ENCODE measurements at places on chromosomes 3 and 15. TPM values are rescaled to one million over a fixed set of nuclear protein-coding genes. Genes with fewer than 3 reads are reported as not detected.

- no peak for DNase-seq
Observed at GRCh38 chr15:86555939-86556338, 476.3 kb downstream of the AGBL1 start.

GRCh38 chr3:77513542-77513941, 473.6 kb downstream of the ROBO2 start:
- no peak for DNase-seq

- no peak for DNase-seq
Observed at GRCh38 chr3:13282986-13283876, 136.9 kb downstream of the NUP210 start.

GRCh38 chr3:36909181-36909580, 35.7 kb downstream of the TRANK1 start:
- DNase-seq = no peak

DNA sequence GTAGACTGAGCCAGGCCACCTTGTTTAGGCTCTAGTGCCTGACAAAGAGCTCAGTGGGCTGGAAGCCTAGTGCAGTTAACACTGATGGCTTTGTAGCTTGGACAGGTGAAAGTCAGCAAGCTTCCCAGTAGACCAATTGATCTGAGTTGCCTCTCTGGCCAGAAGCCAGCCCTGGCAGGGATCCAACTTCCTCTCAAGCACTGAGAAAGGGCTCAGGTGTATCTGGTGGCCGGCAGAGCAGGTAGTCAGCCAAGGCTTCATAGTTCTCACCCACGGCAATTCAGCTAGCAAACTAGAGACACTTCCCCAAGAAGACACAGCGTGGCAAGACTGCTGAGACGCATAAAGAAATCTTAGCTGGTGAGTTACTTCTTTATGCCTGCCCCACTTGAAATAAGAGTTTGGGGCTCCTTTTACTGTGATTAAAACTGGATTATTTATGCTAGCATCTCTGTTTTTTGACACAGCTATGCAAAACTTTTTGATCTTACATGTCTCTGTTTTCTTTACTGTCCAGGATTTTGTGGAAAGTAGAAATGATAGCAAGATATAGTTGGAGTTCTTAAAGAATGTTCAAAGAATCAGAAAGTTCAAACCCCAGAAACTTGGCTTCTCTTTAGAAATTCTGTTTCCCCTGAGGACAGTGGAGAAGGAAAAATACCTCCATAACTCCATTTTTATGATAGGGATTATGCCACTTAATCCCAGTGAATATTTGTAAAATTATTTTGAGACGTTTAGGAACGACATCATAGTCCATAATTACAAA, 8.4 kb upstream of the CA12 start:
- DNase-seq = no peak

DNA sequence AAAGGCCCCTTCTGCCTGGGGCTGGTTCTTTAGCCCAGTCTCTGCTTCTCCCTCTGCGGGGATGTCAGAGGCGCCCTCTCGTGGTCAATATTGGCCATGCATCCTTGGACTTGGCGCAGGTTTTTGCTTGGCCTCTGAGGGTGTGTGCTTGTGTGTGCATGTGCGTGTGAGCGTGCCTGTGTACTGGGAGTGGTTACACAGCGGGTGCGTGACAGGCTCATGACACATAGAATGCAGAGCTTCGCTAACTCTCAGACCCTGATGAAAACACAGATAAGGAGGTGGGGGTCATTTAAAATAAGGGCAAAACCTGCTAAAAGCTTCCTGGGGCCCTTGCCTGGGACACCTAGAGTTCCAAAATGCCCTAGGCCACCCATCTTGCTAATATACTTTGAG, 160.9 kb downstream of the SMAD6 start:
- peak; percentile 80 for DNase-seq

GRCh38 chr15:46815765-46816164, 901.5 kb upstream of the SEMA6D start:
- DNase-seq = peak; percentile 18

DNA sequence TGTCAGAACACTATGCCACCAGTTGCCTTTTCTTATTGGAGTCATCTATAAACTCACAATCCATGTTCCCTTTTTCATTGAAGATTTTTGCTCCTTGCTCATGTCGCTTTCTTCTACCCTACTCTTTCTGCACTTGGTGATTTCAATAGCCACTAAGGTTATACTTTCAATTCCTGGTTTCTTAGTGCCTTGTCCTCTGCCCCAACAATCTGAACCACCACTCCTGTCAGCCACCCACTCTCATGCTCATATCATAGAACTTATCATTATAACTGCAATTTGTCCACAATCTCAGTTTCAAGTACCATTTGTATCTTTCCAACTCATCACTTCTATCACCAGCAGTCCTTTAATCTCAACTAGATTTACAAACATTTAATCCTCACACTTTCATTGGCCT, 10.0 kb upstream of the GRAMD1C start:
- no peak for DNase-seq

DNA sequence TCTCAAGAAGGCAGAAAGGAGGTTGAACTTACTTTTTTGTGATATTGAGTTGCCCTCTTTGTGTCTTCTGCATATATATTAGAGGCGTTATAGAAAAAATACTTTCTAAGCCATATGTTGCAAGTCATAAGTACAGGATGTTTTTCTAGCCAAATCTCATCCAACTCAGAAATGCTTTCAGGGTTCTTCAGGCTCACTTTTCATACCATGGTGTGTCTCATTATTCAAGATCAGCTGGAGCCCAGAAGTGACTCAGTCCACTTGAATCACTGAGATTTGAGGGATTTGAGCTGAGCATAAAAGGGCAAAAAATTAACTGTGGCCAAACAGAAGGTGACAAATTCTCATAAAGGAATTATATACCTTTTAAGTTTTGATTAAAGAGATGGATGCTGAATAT, 157.3 kb downstream of the WNT5A start:
- no peak for DNase-seq

DNA sequence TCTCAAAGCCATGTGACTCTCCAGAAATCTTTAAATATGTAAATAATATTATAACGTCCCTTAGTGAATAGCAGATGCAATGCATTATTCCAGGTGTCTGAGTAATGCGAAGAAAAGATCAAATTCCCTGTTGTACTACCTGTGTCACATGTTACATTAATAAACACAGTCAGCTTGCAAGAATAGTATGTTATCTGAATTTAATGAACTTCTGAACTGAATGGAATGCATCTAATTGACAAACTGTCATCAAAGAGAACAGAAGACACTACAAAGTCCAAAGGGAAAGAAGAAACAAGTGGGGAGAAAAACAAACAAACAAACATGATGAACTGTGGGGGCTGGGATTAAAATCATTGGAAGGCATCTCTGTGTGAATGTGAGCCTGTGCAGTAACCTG, 508.8 kb downstream of the LPP start:
- no peak for DNase-seq

GRCh38 chr15:41860049-41860828, 21.6 kb downstream of the PLA2G4B start:
- DNase-seq = no peak

- DNase-seq = no peak
Observed at GRCh38 chr3:160009525-160009924, 20.9 kb downstream of the IL12A start.

GRCh38 chr3:54793171-54793570, 134.7 kb downstream of the LRTM1 start:
- DNase-seq = no peak

DNA sequence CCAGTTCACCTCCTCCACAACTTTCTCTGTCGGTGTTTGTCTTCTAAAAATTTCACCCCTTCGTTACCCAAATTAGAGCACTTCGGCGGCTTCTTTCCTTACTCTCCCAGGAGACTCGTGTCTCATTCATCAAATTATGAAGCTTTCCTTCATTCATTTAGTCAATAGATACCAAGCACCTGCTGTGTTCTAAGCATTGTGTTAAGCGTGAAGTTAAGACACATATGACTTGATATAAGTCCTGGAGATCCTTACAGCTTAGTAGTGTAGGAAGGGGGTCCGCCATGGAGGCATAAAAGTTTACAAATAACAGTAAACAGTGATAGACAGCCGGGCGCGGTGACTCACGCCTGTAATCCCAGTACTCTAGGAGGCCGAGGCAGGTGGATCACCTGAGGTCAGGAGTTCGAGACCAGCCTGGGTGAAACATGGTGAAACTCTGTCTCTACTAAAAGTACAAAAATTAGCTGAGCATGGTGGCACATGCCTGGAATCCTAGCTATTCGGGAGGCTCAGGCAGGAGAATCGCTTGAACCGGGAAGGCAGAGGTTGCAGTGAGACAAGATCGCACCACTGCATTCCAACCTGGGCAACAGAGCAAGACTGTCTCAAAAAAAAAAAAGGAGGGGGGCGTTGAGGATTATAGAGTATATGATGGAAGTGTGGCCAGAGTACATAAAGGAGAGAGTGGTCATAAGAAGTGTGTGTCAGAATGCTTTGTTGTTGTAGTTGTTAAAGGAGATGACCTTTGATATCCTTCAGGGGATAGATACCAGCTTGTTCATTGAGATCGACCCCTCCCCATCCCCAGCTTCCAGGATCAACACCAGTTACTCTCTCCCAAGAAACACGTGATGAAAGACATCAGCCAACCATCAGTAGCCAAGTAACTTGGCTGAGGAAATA, 744 bp upstream of the CCDC32 start:
- no peak for DNase-seq

DNA sequence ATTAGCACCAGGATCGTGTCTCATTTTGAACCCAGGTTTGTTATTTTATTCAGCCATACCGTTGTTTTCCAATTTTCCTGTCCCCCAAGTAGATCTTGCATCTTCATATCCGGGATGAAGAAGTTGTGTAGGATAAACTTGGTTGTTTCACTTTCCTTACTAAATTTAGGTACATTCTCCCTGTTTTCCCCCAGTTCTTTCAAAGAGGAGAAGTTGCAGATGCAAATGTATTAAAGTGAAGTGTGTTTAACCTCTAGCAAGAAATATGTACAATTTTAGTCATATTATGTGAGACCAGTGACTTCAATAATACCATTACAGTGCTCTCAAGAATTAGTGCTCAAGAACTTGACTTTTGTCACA, 1.3 kb downstream of the ATXN7 start:
- no peak for DNase-seq

DNA sequence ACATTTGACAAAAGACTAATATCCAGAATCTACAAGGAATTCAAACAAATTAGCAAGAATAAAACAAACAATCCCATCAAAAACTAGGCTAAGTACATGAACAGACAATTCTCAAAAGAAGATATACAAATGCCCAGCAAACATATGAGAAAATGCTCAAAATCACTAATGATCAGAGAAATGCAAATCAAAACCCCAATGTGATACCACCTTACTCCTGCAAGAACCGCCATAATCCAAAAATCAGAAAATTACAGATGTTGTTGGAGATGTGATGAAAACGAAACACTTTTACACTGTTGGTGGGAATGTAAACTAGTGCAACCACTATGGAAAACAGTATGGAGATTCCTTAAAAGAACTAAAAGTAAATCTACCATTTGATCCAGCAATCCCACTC, 79.4 kb downstream of the SNTN start:
- no peak for DNase-seq

DNA sequence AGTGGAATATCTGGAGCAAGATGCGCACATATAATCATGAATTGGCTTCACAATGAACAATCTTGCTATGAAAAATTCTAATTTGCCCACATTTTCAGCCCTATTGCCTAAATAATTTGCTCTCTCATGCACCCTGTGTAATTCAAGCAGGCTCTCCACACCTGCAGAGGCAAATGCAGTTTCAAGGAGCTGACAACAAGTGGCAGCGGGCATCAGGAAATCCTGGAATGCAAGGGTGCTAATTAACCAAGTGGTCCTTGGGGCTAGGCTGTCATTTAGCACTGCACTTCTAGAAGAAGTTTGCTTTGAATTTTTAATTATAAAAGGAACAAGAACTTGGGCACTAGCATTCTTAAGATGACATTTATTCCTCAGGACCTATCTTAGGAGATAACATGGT, 56.3 kb upstream of the ICE2 start:
- no peak for DNase-seq

GRCh38 chr3:13451301-13451673, 28.8 kb upstream of the HDAC11 start:
- peak; percentile 56 for DNase-seq

- no peak for DNase-seq
Observed at GRCh38 chr15:39365873-39366272, 215.0 kb upstream of the THBS1 start.

GRCh38 chr3:188819939-188820338, 351.8 kb upstream of the TPRG1 start:
- DNase-seq = no peak

GRCh38 chr3:112786002-112786590, 60.6 kb downstream of the CD200R1L start:
- no peak for DNase-seq

- DNase-seq = no peak
Observed at GRCh38 chr3:129525341-129525968, 3.0 kb upstream of the RHO start.

GRCh38 chr3:38588995-38589937, 60.2 kb downstream of the SCN5A start:
- no peak for DNase-seq

DNA sequence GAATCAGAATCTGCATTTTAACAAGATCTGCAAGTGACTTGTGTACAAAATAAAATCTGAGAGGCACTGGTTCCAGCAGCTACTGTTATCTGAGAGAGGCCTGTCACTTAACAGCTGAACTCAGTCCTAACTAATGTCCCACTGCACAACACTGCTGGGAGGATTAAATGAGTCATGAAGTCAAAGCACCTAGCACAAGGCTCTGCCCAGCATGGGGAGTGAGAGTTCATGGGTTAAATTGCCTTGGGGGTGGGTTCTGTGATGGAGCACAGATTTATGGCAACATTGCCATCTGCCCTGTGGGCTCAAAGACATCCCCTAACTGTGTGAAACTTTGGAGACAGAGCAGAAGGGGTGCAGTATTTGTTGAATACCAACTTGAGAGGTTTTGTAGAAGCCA, 250.9 kb downstream of the PLCL2 start:
- DNase-seq = no peak

GRCh38 chr15:57401546-57401945, 25.2 kb downstream of the CGNL1 start:
- no peak for DNase-seq

DNA sequence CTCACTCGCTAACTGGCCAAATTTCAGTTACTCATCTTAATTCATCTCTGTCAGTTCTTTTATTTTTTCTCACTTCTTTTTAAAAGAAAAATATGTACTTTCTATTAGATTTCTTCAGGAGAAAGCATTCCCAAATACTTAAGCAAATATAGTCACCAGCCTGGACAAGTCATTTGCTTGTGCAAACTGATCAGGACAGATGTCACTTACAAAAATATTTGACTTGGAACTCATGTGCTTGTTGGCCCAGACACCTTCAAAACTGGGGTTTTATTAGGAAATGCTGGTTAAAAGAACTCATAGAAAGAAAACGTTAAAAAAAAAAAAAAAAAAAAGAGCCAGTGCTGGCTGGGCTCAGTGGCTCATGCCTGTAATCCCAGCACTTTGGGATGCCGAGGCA, 31.3 kb upstream of the FOXP1 start:
- no peak for DNase-seq

GRCh38 chr15:95448531-95449229, 881.8 kb upstream of the NR2F2 start:
- DNase-seq = no peak

The SLC22A14 gene
- total RNA-seq = not detected

The CAPN3 gene
- 6.8 TPM for total RNA-seq

The RETNLB gene
- not detected for total RNA-seq

The DCLK3 gene
- total RNA-seq = not detected

The MITF gene
- total RNA-seq = 48.3 TPM

The CLN6 gene
- total RNA-seq = 7.7 TPM

The GPD1L gene
- 292 TPM for total RNA-seq

Data from right cardiac atrium (tissue), 5 donors.